ENCODE measurements at places on chromosomes 2 and 18.

DNA sequence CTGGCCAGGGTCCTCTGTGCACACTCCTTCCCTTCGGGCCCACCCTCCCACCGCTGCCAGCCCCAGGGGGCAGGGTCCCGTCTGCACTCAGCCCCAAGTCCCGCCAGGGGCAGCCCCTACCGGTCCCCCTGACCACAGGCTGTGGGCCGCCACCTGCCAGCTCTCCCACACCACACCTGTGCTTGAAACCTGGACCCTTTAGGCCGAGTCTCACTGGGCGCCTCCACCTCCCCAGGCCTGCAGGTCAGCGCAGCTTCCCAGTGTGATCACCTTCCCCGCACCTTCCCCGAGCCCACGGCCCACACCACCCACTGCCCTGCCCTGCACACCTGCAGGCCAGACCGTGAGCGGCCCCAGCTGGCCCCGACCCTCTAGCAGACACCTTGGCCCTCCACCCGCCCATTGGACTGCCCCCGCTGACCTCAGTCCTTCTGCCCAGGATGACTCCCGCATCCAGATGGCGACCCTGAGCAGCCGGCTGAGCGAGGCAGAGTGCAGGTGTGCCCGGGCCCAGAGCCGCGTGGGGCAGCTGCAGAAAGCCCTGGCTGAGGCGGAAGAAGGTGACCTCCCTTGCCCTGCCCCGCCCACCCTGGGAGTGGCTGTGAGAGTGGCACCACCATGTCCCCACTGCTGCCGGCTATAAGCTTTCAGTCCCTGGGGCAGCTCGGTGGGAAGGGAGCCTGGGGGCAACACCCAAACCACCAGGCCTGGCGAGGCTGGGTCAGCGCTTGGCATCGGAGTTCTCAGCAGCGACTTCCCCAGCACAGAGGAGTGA lies 31.3 kb upstream of the SNED1 start:
- no peak for DNase-seq

GRCh38 chr2:156322051-156322685 lies 10.4 kb downstream of the NR4A2 start:
- DNase-seq, result no peak

GRCh38 chr2:108184419-108184818 lies 55.3 kb upstream of the SULT1C3 start:
- DNase-seq, result no peak

DNA sequence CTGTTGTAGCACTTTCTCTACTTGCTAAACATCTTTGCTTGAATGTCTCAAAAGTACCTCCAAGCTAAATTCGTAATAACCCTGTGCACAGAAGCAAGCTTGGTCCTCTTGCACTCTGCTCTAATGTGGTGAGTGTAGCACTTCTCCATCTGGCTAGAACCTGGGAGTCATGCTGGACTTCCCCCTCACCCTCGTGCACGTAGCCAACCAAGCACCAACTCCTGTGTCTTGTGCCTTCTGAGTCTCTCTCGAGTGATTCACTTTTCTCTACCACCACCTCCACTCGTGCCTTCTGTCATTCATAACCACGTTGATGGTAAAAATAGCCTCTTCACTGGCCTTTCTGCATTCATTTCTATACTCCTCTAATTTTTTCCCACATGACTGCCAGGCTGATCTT lies 91.9 kb upstream of the KCNE4 start:
- DNase-seq, result no peak

DNA sequence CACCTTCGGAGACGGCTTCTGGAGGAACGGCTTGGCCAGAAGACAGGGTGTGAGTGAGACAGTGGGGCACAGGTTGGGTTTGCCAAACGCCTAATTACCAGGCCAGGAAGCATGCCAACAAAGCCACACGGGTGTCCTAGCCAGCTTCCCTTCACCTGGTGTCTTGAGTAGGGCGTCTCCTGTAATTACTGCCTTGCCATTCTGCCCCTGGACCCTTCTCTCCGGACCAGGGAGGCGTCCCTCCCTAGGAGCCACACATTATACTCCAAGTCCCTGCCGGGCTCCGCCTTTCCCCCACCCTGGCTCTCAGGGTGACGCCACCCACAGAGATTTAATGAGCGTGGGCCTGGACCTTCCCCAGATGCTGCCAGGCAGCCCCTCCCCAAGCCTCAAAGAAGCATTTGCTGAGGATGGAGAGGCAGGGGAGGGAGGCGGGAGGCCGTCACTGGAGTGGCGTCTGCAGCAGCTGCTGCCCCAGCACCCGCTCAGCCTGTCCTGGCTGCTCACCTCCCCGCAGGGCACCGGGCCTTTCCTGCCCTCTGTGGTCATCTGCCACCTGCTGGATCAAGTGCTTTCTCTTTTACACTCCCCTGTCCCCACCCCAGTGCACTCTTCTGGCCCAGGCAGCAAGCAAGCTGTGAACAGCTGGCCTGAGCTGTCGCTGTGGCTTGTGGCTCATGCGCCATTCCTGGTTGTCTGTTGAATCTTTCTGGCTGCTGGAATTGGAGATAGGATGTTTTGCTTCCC lies 20.7 kb downstream of the FOSL2 start:
- DNase-seq, result no peak

- peak; percentile 3 for DNase-seq
Measured at GRCh38 chr18:22559414-22560274, 141.9 kb upstream of the CTAGE1 start.

DNA sequence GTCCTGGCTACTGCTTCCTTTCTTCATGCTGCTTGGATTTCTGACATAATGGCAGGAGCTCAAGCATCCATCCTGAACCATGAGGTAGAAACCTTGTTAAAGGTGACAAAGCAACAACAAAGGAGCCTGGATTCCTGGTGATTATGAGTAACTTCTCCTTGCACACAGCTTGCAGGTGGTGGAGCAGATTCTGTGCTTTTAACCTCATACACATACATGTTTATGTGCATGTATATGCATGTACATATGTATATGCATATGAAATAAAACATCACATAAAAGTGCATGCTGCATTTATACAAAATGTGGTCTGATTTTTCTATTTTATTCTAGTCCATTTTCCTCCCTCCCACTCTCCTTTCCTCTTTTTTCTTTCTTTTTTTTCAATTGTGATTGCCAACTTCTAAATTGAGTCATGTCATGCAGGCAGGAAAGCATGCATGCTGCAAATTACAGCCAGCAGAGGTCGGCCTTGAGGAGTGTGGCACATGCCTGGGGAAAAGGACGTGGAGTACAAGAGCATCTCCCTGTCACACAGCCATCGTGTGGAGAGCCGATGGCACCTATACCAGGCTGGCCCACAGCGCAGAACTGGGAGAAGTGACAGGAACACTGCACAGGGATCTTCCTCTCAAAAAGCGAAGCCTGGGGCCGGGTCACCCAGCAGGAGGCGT lies 17.9 kb downstream of the LCT start:
- DNase-seq, result no peak

- DNase-seq, result no peak
Measured at GRCh38 chr2:47161475-47161874, 6.4 kb upstream of the STPG4 start.
